ENCODE measurements at places on chromosomes 1 and 21.

- DNase-seq = no peak
Measured at GRCh38 chr1:91098299-91098906, 76.6 kb upstream of the ZNF644 start.

DNA sequence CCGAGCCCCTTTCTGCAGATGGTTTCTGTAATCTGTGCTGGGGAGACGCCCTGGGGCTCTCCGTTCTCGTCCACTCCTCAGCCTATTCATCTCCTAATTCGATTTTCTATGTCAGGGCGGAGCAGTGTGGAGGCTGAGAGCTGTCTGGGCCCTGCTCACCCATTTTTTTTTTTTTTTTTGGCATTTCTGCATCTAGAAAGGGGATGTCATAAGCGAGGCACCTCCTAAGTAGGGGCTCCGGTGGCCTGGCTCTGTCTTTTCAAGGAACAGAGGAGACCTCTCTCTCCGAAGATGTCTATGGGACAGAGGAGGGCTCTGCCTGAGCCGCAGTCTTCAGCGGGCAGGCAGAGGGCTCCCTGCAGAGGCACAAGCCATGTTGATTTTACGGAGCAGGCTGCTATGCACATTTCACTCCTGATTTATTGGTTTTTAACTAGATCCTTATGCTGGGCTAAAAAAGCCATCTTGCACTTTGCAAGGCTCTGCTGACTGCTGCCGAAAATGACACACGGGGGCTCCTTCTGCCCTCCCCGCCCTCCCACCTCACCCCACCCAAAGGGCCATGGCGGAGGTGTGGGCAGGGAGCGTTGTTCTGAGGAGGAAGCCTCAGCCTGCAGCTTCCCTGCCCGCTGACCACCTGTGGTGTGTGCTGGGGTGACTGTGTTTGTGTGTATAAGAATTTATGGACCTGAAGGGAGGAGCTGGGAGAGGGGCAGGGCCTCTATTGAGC is 71.0 kb downstream of the FOXD2 start:
- DNase-seq = no peak

DNA sequence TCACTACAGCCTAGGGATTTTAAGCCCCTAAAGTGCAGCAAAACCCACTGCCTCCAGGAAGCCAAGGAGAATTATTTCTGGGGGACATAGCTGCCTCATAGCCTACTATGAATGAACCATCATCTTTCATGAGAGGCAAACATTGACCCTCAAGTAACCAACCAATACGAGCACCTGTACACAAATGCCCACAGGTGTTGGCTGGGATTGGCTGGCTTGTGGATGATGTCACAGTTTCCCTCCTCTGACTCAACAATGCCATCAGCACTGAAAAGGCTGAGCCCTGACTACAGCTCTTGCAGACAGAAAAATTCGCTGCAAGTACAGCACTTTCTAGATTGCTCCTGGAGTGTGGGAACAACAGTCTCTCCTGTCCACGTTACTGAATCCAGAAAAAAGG is at the start of gene HMGB4:
HMGB4 (plus strand) TSS at position 301 of the 400 bp plus-strand sequence. CDS start 113 bp downstream, outside the sequence.
- DNase-seq = no peak

- no peak for DNase-seq
Measured at GRCh38 chr21:35010447-35010846, 38.7 kb downstream of the RUNX1 start.

DNA sequence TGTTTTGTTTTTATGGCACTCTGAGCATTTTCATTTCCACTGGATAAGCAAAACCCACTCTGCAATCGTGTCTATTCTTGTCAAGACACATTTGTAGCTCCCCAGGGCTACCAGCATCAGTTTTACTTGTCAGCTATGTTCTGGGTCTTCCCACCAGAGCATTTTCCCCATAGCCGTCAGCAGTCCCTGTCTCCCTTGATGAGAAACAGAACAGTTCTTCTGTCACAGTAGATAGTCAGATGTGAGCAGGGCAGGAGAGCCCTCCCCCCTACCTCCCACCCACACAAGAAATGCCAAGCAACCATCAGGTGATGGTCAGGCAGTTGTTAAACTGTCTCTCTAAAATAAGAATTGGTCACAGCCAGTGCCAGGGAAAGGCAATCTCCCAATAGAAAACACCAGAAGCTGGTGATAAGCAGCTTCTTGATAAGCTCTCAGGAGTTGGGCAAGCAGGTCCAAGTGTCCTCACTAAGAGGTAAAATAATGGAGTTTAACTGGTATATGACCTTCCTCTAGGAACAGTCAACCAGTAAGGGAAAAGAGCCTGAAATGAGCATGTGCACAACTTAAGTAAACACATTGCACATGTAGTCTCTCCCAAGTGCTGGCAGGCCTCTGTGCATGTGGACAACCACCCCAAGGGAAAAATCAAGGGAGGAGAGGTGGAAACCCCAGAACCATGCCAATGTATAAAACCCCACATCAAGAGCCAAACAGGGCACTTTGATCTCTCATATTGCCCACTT is 208.2 kb downstream of the S1PR1 start:
- no peak for DNase-seq

DNA sequence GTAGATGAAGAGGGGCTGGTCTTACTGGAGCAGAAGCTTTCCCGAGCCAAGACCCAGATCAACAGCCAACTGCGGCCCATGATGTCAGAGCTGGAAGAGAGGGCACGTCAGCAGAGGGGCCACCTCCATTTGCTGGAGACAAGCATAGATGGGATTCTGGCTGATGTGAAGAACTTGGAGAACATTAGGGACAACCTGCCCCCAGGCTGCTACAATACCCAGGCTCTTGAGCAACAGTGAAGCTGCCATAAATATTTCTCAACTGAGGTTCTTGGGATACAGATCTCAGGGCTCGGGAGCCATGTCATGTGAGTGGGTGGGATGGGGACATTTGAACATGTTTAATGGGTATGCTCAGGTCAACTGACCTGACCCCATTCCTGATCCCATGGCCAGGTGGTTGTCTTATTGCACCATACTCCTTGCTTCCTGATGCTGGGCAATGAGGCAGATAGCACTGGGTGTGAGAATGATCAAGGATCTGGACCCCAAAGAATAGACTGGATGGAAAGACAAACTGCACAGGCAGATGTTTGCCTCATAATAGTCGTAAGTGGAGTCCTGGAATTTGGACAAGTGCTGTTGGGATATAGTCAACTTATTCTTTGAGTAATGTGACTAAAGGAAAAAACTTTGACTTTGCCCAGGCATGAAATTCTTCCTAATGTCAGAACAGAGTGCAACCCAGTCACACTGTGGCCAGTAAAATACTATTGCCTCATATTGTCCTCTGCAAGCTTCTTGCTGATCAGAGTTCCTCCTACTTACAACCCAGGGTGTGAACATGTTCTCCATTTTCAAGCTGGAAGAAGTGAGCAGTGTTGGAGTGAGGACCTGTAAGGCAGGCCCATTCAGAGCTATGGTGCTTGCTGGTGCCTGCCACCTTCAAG is 57.3 kb downstream of the LAMC2 start:
- DNase-seq = no peak

DNA sequence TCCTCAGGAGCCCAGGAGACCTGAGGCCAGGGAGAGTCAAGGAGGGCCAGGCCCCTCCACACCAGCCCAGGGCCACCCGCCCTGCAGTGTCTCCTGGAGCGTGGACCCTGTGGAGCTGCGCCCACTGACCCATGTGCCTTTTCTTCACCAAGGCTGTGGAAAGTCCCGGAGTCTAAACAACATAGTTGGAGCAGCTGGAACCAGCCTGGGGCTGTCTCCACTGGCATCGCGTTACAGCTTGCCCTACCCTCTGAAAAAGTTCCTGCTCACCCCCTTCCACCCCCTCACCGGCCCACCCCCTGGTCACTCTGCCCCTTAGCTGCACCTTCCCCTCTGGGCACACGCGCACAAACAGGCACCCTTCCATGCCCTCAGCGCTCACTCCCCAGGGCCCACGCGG is 18.3 kb downstream of the KCNC4 start:
- DNase-seq = no peak

DNA sequence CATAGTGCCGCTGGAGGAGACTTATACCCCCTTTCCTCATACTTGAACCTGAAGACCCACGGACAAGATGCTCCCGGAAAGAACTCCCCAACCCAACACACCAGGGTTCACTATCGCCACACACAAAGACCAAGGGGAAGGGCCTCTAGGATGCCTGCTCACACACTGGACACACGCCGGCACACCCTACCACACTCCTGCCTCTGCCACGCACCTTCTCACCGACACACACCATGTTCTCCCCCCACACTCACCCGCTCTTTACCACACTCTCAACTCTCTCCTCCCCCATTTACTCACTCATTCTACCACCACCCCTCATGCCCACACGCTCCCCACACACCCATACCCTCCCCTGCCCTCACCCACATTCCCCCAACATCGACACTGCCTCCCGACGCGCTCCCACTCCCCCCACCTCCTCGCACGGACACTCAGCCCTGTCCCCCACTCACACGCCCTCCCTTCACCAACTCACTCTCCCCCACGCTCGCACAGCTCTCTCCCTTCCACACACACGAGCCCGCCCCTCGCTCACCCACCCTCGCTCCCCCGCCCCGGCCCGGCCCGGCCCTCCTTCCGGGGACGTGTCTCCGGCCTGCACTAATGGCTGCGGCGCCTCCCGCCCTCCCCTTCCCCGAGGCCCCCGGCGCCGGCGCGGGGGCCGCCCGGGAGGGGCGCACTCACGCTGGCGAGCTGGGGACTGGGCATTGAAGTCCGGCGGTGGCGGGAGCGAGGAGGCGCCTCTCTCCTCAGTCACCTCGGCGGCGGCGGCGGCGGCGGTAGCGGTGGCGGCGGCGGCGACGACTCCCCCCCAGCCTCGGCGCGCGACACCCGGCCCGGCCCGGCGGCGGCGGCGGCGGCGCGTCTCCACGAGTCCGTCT is 626 bp downstream of the PTP4A2 start:
- peak; percentile 93 for DNase-seq

DNA sequence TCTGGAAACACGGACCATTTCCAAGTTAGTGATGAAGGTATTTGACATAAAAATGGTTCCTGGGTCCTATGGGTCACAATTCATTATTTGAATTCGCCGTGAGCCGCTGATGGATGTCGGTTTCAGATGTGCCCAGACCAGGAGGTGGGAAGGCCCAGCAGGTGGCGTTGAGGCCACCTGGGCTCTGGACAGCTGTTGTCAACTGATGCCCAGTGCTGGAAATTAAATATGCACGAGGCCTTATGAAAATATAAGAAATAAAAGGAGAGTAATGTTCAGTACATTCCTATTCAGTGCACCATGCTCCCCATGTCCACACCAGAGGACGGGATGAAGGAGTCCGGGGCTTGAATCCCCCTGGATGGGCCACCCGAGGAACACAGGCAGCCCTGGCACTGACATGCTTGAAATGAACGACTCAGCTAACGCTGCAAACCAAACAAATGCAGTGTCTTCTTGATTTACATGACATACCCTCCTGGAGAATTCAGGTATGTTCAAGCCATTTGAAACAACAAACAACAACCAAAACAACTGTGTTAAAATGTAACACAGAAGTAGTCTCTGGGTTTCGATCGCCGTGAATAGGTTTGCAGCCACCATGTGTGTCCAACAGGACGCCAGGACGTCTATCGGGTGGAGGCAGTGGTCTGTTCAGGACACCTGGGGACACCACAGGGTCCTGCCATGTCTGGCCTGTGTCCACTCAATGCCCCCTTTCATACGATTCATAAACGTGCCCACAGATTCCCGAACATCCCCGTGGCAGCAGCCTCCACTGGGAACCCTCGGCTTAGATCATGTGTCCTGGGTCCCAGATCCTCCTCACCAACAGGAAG is 6.1 kb downstream of the TFF3 start:
- peak; percentile 59 for DNase-seq

GRCh38 chr21:37319551-37319950 is 47.0 kb upstream of the DYRK1A start:
- no peak for DNase-seq

DNA sequence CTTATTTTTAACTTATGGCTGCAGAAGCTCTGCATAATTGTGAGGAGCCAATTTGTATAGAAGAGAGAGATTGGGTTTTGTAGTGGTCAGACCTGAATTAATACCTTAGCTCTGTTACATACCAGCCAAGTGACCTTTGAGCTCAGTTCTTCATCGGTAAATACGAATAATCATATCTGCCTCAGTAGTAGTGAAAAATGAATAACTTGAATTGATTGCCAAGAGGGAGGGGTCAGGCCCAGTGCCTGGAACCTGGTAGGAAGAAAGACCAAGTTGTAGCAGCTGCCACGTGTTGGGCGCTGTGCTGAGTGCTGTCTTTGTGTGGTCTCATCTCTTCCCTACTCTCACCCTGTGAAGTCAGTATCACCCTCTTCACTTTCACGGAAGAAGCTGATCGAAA is 247.5 kb downstream of the PBX1 start:
- DNase-seq = no peak

GRCh38 chr1:47996406-47997226 is 569 bp downstream of the TRABD2B start:
- no peak for DNase-seq

GRCh38 chr1:6113745-6114144 is 66.4 kb downstream of the CHD5 start:
- no peak for DNase-seq

DNA sequence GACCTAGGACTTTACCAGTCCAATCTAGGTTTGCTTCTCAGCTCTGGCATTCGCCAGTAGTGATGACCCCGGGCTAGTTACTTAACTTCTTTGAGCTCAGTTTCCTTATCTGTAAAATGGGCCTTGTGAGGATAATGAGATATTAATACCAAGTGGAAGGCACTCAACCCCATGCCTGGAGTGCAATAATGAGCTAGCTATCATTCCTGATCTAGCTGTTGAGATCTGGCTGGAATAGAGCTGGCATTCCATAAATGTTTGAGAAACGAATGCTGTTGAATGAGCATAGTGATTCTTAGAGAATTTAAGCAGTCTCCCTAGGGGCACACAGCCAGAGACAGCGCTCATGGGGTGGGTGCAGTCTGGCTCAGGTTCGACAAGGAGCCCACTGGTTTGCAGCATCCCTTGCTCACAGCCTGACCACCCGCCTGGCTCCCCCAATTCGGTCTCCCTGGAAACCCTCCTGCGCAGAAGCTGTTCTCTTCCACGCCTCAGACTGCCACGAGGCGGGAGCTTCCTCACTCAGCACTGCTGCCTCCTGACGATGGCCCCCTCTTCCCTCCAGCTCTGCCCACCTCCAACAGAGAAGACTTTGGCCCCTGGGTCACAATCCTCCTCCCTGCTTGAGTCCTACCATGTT is 32.5 kb downstream of the DHCR24 start:
- DNase-seq = no peak

DNA sequence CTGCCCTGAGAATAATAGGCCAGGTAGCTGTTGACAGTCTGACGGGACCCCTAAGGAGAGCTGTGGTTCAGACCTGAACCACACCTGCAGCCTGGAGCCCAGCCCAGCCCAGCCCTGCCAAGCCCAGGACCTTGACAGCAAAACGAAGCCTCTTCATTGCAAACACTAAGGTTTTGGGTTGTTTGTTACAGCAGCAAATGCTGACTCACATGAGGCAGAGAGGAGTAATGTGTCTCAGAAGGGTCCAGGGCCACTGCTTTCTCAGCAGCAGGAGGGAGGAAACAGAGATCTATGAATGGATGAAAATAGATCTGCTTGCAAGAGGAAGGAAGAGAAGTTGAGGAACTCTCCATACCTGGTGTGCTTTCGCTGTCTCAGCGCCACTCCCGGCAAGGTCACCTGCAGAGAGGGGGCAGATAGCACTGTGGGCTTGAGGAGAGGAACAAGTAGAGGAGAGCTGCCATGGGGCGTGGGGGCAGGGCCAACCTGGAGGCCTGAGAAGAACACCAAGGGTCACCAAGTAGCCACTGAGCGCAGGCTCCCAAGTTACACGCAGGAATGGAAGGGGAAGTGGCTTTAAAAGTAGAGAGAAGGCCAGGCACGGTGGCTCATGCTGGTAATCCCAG is 127.2 kb downstream of the ZNF281 start:
- DNase-seq = no peak
